ENCODE measurements at places on chromosomes 1 and 21. TPM values are rescaled to one million over a fixed set of nuclear protein-coding genes. Genes with fewer than 3 reads are reported as not detected.

DNA sequence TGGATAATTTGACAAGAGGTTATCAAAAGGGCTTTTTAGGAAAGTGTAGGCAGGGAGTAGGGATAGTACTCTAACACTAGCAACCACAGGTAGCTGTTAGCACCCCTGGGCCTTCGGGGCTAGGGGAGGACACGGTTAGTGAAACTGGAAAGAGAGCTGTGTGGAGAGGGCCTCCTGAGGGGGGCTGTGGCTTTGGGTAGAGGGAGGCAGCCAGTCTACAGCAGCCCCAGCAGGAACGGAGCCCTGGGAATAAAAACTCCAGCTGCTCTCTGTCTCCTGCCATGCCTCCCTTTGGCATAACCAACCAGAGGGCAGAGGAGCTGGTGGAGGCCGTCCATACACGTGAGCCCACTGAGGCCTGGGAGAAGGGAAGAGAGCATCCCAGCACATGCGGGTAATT, 223.2 kb downstream of the FOXD2 start:
- DNase-seq = no peak
- no peaks in the 10 kb centered on the region for H3K4me1 ChIP-seq
- no peaks in the 10 kb centered on the region for H3K27me3 ChIP-seq
- H3K27ac ChIP-seq = no peak overlapping the region

RORC gene
- 57.6 TPM for total RNA-seq

GRCh38 chr1:89605692-89606091, 27.2 kb upstream of the LRRC8C start:
- no peaks in the 10 kb centered on the region for H3K36me3 ChIP-seq
- H3K4me3 ChIP-seq = no peak overlapping the region
- no peak for DNase-seq
- H3K27ac ChIP-seq = no peak overlapping the region
- H3K27me3 ChIP-seq = no peaks in the 10 kb centered on the region
- no peaks in the 10 kb centered on the region for H3K4me1 ChIP-seq

DNA sequence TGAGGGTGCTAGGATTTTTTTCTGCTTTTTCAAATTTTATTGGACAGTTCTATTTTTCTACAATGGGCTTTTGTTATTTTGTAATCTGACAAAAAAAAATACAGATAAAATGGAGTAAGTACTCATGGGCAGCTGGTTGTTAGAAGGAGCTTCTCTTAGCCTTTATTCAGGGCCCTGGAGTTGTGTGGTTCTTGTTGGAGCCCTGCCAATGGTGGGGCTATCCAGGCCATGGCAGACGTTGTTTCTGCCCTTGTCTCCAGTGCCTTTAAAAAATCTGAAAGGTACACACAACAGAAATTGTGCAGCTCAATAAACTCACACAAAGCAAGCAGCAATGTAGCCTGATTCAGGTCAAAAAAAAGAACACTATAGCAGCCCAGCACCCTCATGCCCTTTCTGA, 153.5 kb upstream of the GALNT2 start:
- H3K4me3 ChIP-seq = no peak overlapping the region
- no peaks in the 10 kb centered on the region for H3K4me1 ChIP-seq
- no peaks in the 10 kb centered on the region for H3K36me3 ChIP-seq

LAD1 gene
- total RNA-seq = 204 TPM

GRCh38 chr1:226061841-226062557, 517 bp upstream of the H3-3A start:
- H3K36me3 ChIP-seq = no peaks in the 10 kb centered on the region
- no peaks in the 10 kb centered on the region for H3K4me1 ChIP-seq
- peak overlapping the region; percentile 84 for H3K4me3 ChIP-seq
- H3K27ac ChIP-seq = peak overlapping the region; percentile 90
- H3K27me3 ChIP-seq = no peaks in the 10 kb centered on the region

Data from Peyer's patch (tissue), 4 donors.